ENCODE measurements at places on chromosomes 11 and 22. TPM values are rescaled to one million over a fixed set of nuclear protein-coding genes. Genes with fewer than 3 reads are reported as not detected.
A peak's percentile ranks its signal among the peaks of the same experiment; 100 is the strongest.

The KRTAP5-9 gene
- total RNA-seq, result not detected

The DEUP1 gene
- total RNA-seq, result not detected

The PGR gene
- not detected for total RNA-seq

The SPON1 gene
- 0.47 TPM for total RNA-seq

The POTEH gene
- not detected for total RNA-seq

DNA sequence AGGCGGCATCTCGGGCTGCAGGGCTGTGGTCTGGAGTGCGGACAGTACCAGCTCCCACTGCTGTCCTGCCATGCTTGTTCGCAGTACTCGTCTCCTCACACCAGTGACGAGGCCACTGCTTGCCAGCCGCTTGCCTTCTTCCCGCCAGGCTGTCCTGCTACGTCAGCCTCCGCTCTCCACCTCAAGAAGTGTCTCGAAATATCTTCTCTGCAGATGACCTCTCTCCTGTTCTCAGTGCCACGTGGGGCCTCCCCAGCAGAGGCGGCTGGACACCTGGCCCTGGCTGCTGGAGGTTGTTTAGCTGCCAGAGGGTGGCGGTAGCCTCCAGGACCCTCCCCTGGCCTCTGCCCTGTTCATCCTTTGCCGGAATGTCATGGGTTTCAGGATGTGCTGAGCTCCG, 3.1 kb upstream of the CCDC188 start:
- no peak for DNase-seq
- no peaks in the 10 kb centered on the region for H3K36me3 ChIP-seq
- no peak overlapping the region for H3K4me3 ChIP-seq
- H3K27ac ChIP-seq, result no peak overlapping the region
- H3K4me1 ChIP-seq, result peaks cover 7% of the 10 kb centered on the region

DNA sequence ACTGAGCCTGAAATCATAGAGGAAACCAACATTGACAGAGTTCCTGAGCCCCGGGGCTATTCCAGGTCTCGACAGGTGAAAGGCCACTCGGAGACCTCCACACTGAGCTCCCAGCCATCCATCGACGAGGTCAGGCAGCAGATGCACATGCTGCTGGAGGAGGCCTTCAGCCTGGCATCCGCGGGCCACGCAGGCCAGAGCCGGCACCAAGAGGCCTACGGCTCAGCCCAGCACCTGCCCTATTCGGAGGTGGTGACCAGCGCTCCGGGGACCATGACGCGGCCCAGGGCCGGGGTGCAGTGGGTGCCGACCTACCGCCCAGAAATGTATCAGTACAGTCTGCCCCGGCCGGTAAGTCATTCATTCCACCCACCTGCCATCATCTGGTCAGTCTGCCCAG, 54.9 kb downstream of the C11orf91 start:
- no peak for DNase-seq
- H3K4me1 ChIP-seq, result no peaks in the 10 kb centered on the region
- peaks cover 4% of the 10 kb centered on the region for H3K27me3 ChIP-seq
- H3K27ac ChIP-seq, result no peak overlapping the region

DNA sequence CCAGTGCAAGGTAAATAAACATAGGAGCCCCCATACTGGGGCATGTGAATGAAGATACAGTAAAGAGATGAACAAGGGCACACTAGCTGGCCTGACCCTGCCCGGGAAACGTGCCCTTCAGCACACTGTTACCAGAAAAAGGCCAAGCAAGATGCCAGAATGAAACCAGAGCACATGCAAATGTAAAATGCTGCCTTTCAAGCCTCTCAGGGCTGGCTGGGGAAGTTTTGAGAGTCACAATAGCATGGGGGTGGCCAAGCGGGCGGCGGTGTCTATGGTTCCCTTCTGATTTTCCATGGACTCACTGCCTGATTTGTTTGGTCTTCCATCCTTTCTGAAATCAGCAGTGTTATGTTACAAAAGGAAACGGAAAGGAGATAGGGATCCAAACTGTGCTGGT, 18.9 kb upstream of the SUSD2 start:
- H3K36me3 ChIP-seq, result peaks cover 34% of the 10 kb centered on the region
- H3K27me3 ChIP-seq, result no peaks in the 10 kb centered on the region
- H3K27ac ChIP-seq, result peak overlapping the region; percentile 61

The RASL10A gene
- 1.4 TPM for total RNA-seq

GRCh38 chr22:28939394-28939793, 56.0 kb downstream of the ZNRF3 start:
- no peak overlapping the region for H3K27ac ChIP-seq
- no peaks in the 10 kb centered on the region for H3K4me1 ChIP-seq
- peaks cover 68% of the 10 kb centered on the region for H3K27me3 ChIP-seq
- H3K36me3 ChIP-seq, result no peaks in the 10 kb centered on the region
- H3K4me3 ChIP-seq, result no peak overlapping the region

GRCh38 chr22:37953062-37953436, 352 bp downstream of the C22orf23 start:
- peaks cover 23% of the 10 kb centered on the region for H3K4me1 ChIP-seq
- H3K36me3 ChIP-seq, result peaks cover 17% of the 10 kb centered on the region
- H3K27me3 ChIP-seq, result peaks cover 17% of the 10 kb centered on the region
- peak overlapping the region; percentile 96 for H3K27ac ChIP-seq

GRCh38 chr11:78000193-78000592, 5.7 kb upstream of the INTS4 start:
- H3K36me3 ChIP-seq, result no peaks in the 10 kb centered on the region
- peak; percentile 68 for DNase-seq
- H3K27me3 ChIP-seq, result peaks cover 3% of the 10 kb centered on the region
- peaks cover 11% of the 10 kb centered on the region for H3K4me1 ChIP-seq
- no peak overlapping the region for H3K27ac ChIP-seq
- H3K4me3 ChIP-seq, result no peak overlapping the region

DNA sequence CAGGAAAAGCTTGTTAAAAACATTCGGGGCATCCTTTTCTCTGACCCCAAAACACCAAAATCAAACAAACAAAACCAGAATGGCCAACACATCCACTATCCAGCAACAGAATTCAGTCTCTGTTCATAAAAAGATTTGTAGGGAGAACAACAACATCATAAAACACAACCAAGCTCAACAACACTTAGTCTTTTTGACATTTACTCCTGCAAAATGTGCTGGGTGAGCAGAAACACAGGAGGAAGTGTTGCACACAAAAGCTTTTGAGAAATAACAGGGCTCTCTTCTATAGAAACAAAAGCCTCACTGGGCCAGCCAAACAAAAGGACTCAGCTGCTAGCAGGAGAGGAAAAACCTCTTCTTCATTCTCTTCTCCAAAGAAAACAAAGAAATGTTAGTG, 736.0 kb upstream of the CCDC90B start:
- no peaks in the 10 kb centered on the region for H3K27me3 ChIP-seq
- no peak overlapping the region for H3K4me3 ChIP-seq
- H3K4me1 ChIP-seq, result no peaks in the 10 kb centered on the region

The DMC1 gene
- 12.1 TPM for total RNA-seq

- peaks cover 25% of the 10 kb centered on the region for H3K4me1 ChIP-seq
- peak; percentile 40 for DNase-seq
- peak overlapping the region; percentile 66 for H3K4me3 ChIP-seq
- no peaks in the 10 kb centered on the region for H3K27me3 ChIP-seq
Measured at GRCh38 chr22:50199829-50200460, 866 bp upstream of the SELENOO start.

DNA sequence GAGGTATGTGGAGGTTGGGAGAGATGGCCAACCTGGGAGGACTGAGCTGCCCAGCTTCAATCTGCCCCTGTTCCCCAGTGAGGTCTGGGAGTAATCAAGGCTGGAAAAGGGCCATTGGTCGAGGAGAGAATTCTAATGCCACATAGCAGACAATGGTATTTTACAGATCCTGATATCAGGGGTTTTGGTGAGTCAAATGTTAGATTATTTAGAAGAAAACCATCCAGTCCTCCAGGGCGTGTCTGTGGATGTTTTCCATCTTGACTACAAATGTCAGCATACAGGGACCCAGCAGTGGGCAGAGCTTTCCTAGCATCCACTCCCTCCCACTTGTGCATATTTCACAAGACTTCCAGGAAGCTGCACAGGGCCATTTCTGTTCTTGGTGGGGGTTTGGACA, 107.9 kb downstream of the SCN3B start:
- no peak for DNase-seq
- no peaks in the 10 kb centered on the region for H3K4me1 ChIP-seq
- H3K36me3 ChIP-seq, result no peaks in the 10 kb centered on the region
- H3K4me3 ChIP-seq, result no peak overlapping the region

DNA sequence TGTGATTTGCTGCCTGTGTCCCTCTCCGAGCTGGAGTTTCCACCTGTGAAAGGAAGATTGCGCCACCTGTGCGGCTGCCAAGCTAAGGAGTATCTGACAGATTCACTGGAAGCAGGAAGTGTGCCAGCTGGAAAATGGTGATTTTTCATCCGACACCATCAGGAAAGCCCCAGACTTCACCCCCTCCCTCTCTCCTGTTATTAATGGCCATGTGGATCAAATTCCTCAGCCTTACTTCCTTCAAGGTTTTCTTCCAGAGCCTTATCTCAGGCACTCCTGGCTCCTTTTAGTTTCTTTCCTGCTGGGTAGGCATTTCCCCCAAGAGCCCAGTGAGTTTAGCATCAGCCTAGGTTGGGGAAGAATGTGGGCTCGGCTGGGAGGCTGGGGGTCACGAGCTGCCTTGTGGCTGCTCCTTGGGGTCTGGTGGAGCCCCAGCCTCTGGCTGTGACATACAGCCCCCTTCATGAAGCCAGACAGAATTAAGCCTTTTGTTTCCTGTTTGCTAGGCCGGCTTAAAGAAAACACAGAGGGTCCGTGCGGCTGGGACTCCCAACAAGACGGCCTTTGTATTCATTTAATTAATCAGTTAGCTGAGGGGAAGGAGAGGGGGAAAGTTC, 37.1 kb downstream of the PKNOX2 start:
- peaks cover 10% of the 10 kb centered on the region for H3K27me3 ChIP-seq
- no peaks in the 10 kb centered on the region for H3K4me1 ChIP-seq
- no peak for DNase-seq

The UPK3A gene
- total RNA-seq, result not detected

DNA sequence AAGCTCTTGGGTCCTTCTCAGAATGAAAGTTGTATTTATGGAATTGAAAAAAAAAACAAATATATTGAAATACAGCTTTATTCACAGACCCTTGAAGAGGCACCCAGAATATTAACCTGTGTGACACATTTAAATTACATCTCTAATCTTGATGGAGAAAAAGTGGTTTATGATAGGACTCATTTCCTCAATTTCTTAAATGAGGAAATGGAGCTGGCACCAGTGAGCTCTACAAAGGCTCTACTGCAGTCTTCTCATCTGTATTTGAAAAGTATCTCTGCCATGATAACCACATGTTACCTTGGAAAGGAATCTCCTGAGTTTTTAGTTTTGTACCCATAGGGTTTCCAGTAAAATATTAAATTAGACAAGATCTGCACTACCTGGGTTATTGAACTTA, 186.5 kb downstream of the HIPK3 start:
- H3K4me1 ChIP-seq, result peaks cover 6% of the 10 kb centered on the region
- peaks cover 4% of the 10 kb centered on the region for H3K27me3 ChIP-seq
- no peak overlapping the region for H3K27ac ChIP-seq
- no peaks in the 10 kb centered on the region for H3K36me3 ChIP-seq

DNA sequence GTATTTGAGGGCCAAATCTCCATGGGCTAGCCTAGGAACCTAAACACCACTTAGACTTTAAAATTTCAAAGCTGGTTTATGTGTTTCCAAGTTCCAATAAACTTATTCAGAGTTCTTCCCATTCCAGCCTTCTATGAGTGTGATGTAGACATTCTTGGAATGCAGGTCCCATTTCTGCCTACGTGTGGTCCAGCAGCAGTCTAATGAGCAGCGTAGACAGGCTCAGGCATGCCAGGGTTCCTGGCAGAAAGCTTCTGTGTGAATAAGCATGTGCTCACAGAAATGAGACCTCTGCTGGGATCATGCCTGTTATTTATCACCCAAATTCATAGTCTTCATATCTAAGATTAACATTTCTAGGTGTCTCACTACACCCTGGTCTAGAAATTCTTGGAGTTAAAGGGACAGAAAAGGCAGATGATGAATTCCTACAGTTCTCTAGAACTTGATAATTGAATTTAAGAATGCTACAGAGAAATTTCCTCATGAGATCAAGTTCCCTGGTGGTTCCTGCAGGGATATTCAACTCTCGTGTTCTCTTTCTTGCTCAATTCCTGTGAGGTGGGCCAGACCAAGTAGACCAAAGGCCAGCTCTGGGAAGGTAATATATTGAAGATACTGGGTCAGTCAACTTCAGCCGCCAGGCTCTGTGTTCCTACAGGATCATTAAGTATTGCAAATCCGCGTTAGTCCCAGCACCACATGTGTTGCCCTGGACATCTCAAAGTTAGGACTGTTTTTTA, 17.6 kb downstream of the RNF185 start:
- peaks cover 16% of the 10 kb centered on the region for H3K36me3 ChIP-seq
- no peak overlapping the region for H3K27ac ChIP-seq

The CFAP300 gene
- not detected for total RNA-seq

GRCh38 chr11:11521306-11522002, 100.4 kb downstream of the GALNT18 start:
- peaks cover 7% of the 10 kb centered on the region for H3K4me1 ChIP-seq
- H3K27ac ChIP-seq, result no peak overlapping the region
- no peaks in the 10 kb centered on the region for H3K27me3 ChIP-seq
- DNase-seq, result no peak

GRCh38 chr11:94731880-94732601, 36.1 kb upstream of the AMOTL1 start:
- DNase-seq, result no peak
- peaks cover 11% of the 10 kb centered on the region for H3K4me1 ChIP-seq
- no peaks in the 10 kb centered on the region for H3K36me3 ChIP-seq

- no peak for DNase-seq
- no peak overlapping the region for H3K4me3 ChIP-seq
Measured at GRCh38 chr11:76314741-76315090, 66.2 kb downstream of the THAP12 start.

The PIWIL4 gene
- 0.39 TPM for total RNA-seq

DNA sequence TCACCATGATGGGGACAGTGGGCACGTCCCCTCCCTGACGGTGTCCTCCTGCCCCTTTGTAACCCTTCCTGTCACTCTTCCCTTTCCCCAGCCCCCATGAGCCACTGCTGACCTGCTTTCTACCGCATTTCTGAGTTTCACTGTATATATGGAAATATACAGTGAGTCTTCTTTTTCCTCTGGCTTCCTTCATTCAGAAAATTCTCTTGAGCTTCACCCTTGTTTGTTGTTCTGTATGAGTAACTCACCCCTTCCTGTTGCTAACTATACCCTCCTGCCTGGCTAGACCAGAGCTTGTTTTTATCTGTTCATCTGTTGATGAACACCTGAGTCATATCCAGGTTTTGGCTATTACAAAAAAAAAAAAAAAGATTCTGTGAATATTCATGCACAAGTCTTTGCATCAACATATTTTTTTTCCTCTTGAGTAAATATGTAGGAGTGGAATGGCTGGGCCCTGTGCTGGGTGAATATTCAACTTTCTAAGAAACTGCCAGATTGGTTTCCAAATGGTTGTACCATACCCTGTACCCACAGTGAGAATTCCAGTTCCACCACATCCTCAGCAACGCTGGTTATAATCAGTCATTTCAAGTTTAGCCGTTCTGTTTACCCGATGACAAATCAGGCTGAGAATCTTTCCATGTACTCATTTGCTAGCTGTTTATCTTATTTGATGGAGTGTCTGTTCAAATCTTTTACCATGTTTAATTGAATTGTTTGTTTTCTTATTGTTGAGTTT, 62.0 kb downstream of the IGF2 start:
- no peak overlapping the region for H3K4me3 ChIP-seq
- H3K27me3 ChIP-seq, result peaks cover 14% of the 10 kb centered on the region
- H3K4me1 ChIP-seq, result peaks cover 11% of the 10 kb centered on the region
- DNase-seq, result no peak
- H3K27ac ChIP-seq, result peak overlapping the region; percentile 30
